ENCODE measurements at places on chromosomes 6 and 20.

GRCh38 chr6:33990061-33990541 is 155.8 kb downstream of the GRM4 start:
- no peak for DNase-seq

GRCh38 chr6:73666393-73666792 is 12.6 kb upstream of the SLC17A5 start:
- DNase-seq, result no peak

- DNase-seq, result no peak
Observed at GRCh38 chr20:40961176-40961575, 67.4 kb upstream of the TOP1 start.

- no peak for DNase-seq
Observed at GRCh38 chr6:87710090-87710489, 8.1 kb upstream of the AKIRIN2 start.

DNA sequence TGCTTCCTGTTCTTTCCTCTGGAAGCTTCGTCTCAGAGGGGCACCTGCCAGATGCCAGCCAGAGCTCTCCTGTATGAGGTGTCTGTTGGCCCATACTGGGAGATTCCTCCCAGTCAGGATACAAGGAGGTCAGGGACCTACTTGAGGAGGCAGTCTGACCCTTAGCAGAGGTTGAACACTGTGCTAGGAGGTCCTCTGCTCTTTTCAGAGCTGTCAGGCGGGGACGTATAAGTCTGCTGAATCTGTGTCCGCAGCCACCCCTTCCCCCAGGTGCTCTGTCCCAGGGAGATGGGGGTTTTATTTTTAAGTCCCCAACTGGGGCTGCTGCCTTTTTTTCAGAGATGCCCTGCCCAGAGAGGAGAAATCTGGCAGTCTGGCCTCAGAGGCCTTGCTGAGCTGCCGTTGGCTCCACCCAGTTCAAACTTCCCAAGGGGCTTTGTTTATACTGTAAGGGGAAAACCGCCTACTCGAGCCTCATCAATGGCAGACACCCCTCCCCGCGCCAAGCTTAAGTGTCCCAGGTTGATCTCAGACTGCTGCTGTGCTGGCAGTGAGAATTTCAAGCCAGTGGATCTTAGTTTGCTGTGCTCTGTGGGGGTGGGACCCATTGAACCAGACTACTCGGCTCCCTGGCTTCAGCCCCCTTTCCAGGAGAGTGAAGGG is 326.7 kb downstream of the BCKDHB start:
- no peak for DNase-seq

GRCh38 chr6:142802124-142802523 is 142.9 kb downstream of the HIVEP2 start:
- DNase-seq, result peak; percentile 99

GRCh38 chr20:9172851-9173250 is 104.0 kb downstream of the PLCB4 start:
- DNase-seq, result no peak

DNA sequence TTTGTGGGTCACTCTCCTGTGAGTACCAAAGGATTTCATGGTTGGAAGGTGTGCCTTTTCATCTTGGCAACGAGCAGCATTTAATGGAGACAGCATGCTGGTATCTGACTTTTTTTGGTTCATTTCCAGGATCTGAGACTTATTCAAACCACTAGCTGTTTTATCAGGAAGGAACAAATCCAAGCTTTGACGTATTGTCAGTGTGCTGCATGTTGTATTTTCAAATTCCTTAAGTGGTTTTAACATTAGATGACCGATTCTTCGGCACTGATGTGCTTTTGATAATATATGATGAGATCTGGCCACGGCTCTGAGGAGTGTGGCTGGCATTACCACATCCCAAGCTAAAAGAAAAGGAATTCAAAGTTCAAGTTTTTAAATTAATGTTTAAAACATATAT is 6.4 kb downstream of the RMND1 start:
- DNase-seq, result peak; percentile 46

DNA sequence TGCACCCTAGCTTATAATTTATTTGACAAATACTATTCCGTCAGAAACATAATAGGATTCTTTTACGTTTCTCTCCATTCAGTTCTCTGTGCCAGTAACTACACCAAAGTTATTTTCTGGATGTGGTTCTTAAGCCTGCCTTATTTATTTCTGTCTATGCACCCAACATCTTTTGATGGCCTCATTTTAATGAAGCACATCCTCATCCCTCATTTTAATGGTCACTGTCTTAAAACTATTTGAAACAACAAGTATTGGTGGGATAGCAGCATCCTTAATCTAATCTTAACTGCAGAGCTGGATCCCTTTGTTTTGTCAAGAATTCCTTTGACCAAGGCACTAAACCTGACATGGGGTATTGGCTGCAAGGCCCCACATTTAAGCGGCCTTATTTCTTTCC is 11.0 kb downstream of the FAM135A start:
- no peak for DNase-seq

DNA sequence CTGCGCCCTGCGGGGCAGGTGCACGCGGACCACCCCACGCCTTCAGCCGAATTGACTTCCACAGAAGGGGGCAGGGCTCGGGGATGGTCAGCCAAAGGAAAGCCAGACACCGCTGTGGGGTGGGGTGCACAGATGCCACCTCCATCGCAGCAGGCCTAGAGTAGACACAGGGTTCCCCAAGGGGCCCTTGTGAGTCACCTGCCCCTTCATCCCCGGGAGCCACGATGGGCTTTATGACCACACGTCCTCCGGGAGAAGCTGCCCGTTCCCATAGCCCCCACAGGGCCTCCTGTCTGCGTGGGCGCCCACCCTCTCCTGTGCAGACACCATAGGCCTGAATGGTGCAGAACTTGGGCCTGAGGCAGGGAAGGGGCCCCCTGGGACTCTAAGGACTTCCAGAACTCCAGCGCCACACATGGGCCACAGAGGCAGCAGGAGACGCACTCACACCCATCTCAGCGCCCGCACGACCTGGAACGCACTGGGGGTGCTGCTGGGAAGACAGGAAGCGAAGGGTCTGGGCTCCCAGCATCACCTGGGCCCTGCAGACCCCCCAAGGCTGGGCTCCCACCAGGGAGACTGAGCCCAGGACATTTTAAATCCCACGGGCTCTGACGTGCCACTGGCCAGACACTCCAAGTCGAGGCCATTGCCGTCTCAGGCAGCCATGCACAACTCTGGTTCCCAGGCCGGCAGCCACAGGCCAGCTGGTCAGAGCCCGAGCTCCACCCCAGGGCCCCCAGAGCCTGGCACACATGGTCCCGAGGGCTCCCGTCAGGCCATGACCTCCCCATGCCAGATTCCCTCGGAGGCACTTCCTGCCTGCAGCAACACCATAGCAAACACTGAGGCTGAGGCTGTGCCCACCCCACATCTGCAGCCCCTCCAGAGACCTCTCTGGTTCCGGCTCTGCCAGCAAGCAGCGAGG is 134.2 kb downstream of the DLL1 start:
- no peak for DNase-seq

DNA sequence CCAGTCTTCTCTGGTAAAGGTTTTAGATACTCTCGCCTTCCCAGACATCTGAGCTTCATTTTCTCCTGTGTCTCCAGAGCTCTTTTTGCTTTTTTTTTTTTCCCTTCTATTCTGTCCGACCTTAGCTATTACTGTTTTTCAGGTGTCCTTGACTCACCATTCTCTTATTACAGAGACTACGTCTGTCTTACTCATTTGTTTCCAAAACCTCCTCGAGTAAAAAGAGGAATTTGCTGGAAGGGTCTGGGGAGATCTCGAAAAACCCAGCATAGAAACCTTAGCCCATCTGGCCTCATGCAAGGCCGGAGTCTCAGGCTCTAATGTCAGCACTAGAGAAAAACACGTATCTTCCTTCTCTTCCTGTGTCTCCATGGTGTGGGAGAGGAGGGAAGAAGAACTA is 109.2 kb upstream of the CARMIL1 start:
- DNase-seq, result no peak

DNA sequence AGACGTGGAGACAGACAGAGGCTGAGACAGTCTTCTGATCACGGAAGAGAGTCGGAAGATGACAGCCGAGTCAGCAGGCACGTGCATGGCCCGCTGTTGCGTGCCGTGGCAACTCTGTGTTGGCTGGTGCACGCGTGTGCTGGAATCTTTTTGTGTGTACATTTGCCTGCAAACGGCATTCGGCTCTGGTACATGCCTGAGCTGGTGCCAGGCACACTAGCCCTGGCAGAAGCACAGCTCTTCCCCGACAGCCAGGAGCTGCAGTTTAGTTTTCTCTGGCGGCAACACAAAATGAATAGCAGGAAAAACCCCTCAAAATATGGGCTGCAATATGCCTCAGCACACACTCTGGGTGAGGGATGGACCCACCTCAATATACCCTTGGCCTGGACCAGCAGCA is 769 bp upstream of the PDYN start:
- no peak for DNase-seq

Measured in skeletal muscle cell (primary cell).